ENCODE measurements at places on chromosomes 11 and 22.

- DNase-seq, result no peak
These were observed 1.2 kb downstream of the KCNQ1OT1 start for GRCh38 chr11:2698386-2699184.

DNA sequence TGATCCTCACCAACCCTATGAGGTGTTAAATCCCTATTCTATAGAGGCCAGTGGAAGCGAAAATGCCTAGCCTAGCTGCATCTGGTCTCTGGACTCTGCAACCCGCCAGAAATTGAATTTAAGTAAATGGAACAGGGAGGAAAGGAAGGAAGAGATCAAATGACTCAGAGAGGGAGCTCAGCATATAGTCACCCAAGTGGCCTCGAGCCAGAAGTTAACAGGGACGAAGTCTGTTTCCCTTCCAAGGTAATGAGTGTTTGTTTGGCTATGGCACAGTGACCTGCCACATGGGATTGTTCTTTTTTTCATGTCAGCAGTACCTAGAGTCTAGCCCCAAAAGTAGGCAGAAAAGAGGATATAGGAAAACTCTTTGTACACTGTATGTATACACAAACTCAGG, 66.3 kb downstream of the PAK1 start:
- DNase-seq, result no peak

- DNase-seq, result no peak
These were observed 42.1 kb upstream of the MMP7 start for GRCh38 chr11:102572554-102573220.

- DNase-seq, result no peak
These were observed 805 bp downstream of the GANAB start for GRCh38 chr11:62645671-62645945.
